ENCODE measurements at places on chromosomes 4 and X.

DNA sequence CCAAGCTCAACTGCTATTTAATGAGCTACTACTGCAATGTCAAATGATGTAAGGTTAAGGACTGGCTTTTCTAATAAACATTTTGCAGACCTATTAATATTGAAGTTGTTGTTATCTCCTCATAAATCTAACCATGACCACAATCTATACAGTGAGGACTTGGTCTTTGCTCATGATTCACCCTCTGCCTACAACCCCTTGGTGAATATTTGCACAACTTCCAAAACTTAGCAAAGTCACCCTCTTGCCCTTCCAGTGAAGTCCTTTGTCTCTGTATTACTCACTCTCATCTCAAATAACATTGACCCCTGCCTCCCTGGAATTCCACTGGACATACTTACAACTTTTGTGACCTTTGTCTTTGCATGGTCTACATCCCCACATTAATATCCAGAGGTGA, 204.5 kb downstream of the KCNIP4 start:
- DNase-seq = no peak

DNA sequence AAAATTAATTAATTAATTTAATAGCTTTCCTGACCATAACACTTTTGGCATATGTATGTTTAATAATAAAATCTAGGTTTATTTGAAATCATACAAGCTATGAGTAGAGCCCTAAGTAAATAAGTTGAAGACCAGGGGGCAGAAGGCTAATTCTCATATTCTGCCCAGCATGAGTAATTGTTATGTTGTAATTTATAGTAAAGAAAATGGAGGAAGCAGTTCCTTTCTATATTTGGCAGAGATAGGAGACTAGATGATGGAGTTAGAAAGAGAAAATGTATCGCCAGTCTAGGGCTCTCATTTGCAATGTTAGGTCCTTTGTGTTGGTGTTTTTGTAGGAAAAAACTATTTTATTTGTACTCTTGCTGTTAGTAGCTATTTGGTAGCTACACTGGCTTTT, 89.1 kb downstream of the FNIP2 start:
- no peak for DNase-seq

DNA sequence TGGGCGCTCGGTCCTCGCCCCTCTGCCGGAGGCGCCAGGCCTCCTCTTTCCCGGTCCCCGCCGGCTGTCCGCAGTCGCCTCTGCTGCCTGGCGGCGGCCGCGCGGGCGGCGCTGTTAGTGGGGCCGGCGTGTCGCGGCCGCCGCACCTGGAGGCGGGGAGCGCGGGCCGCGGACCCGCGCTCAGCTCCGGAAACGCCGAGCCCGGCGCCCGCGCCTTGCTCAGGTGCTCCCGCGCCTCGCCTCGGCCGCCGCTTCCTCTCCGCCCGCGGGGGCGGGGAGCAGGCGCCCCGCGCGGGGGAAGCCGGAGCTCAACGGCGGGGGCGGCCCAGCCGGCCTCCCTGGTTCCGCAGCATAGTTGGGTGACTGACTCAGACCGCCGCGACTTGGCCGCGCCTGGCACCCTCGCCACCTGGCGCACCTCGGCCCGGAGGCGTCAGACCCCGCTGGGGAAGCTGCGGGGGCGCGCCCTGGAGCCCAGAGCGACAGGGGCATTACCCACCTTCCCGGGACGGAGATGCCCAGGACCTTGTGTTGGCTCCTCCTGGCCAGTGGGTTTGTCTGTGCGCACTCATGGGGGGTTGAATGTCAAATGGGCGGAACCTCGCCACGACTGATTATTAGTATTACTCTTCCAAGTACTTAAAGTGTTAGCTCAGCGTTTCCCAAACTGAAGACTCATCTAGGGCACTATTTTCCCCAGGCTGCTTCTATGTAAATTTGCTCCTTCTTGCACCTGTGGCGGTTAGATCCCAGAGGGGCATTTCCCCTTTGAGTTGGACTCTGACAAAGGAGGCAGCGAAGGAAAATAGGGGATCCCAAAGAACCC, at the start of gene ARAP2:
ARAP2 (minus strand) TSS at position 258 of the 826 bp plus-strand sequence. CDS start 15,028 bp downstream, outside the sequence.
- DNase-seq = peak; percentile 72

DNA sequence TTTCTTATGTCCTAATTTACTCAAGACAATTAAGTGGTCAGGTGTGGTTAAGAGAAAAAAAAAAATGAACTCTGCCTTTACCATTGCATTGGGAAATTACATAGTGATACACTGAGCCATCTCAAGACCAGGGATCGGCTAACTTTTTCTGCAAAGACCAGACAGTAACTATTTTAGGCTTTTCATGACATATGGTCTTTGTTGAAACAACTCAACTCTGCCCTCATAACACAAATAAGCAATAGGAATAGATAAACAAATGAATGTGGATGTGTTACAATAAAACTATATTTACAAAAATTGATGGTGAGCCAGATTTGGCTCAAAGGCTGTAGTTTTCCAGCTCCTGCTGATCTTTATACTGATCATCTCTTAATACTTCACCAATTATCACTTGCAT, 632.6 kb upstream of the INTU start:
- DNase-seq = no peak

- no peak for DNase-seq
Measured at GRCh38 chr4:93947286-93947685, 118.7 kb downstream of the ATOH1 start.

All from stimulated activated CD4-positive, alpha-beta T cell treated with anti-CD3 and anti-CD28 coated beads, TNF-alpha, amount 100 ng/mL, for 24 hours (primary cell).